Large intestine (tissue), 12 donors: ENCODE measurements at places on chromosomes 1 and 21. TPM values are rescaled to one million over a fixed set of nuclear protein-coding genes. Genes with fewer than 3 reads are reported as not detected.
A peak's percentile ranks its signal among the peaks of the same experiment; 100 is the strongest.

DNA sequence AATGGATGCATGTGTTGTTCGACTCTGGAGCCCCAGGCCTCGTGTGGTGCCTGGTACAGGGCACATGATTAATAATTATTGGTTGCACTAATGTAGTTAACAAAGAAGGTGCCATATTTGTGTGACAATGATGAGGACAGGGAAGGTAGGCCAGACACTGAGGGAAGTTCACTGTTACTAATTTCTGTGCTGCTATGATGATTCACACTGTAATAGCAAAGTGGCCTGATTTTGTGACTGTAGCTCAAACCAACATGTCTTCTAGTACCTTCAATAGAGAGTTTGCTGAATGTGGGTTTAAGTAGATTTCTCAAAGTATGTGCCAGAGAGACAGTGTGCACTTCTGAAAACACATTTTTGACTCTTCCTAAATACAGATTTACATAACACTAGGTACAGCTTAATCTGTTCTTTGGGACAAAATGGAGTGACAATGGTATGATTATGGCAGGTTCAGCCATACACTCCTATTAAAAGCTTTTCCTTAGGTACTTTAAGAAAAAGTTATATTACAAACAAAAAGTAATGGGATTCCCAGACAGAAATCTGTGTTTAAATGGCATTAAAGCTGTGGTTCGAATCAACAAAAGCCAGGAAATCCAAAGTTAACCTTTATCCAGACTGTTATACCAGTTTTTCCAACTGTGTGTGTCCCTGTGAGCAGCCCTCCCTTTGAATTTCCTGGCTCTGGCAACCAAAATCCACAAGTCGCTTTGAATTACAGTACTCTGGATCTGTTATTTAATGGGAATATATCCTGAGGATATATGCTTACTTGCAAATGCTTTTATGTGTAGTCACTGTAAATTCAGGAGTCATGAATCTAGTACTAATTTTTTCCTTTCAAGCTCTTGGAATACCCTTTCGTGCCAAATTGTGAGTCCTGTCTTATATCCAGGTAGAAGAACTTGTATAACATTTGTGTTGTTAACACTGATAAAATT, 277.1 kb upstream of the SGIP1 start:
- no peak for DNase-seq

GRCh38 chr21:17903029-17903806, 84.1 kb upstream of the C21orf91 start:
- no peak for DNase-seq

DNA sequence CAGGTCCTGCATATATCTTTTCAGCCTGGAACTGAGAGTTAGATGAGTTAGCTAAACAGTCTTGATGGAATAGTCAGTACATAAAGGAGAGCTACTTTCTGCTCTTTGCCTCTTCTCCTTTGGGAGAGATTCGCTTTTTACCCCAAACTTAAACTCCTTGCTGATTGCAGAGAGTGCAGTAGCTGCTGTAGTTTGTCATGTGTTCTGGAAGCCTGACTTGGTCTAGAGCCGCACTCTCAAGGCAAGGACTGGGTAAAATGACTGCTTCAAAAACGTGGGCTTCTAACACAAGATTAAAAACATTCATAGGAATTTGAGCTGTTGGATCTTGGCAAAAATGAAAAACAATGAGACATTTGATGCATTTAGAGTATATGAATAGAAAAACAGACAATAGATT, 351.6 kb downstream of the RYR2 start:
- no peak for DNase-seq

- no peak for DNase-seq
These were observed 7.1 kb downstream of the AMIGO1 start for GRCh38 chr1:109502364-109502851.

- DNase-seq: no peak
These were observed 618 bp downstream of the ETS2 start for GRCh38 chr21:38806153-38806941.

- peak; percentile 25 for DNase-seq
These were observed 182.3 kb downstream of the C1orf21 start for GRCh38 chr1:184569106-184569505.

DNA sequence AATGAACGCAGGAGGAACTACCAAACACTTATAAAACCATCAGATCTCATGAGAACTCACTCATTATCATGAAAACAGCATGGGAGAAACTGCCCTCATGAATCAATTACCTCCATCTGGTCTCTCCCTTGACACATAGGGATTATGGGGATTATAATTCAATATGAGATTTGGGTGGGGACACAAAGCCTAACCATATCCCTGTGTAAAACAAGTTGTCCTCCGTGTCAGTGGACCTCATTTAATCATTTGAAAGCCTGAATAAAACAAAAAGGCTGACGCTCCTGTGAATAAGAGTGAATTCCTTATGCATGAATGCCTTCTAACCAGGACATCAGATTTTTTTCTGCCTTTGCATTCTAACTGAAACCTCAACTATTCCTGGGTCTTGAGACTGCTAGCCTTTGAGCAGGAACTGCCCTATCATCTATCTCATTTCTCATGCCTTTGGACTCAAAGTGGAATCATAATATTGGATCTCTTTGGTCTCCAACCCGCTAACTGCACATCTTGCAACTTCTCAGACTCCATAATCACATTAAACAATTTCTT, 648.8 kb downstream of the ADGRL2 start:
- DNase-seq: no peak

DNA sequence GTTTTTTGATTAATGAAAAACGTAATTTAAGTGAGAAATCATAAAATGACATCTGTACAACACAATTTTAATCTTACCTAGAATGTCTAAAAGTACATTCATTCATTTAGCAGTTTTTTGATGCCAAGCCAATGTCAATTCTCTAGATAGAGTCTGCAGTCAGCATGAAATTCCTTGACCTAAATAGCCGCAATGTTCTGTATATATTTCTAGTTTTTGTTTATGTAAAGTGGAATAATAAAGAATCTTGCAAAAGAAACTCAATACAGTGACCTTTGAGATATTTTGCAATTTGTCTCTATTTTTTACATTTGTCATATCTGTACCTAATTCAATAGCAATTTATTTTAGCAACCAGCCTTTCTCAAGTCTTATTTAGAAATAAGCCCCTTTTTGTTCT, 176.0 kb downstream of the ATP6V1G3 start:
- no peak for DNase-seq

DNA sequence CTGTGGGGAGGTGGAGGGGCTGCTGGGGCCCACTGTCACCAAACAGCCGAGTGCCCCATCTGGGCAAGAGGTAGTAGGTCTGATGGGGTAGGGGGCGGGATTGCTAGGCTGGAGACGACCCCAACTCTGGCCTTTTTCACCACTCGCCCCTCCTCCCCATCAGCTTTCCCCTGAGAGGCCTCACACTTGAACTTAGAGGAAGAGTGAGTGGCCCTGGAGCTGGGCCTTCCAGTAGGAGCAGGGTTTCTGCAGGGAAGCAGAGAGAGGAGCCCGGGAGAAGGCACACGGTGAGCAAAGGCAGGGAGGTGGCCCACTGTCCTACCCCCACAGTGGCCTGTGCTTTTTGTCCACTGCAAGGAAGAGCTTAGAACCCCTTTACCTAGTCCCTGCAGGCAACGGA, 111.9 kb upstream of the WNT4 start:
- DNase-seq: no peak

DNA sequence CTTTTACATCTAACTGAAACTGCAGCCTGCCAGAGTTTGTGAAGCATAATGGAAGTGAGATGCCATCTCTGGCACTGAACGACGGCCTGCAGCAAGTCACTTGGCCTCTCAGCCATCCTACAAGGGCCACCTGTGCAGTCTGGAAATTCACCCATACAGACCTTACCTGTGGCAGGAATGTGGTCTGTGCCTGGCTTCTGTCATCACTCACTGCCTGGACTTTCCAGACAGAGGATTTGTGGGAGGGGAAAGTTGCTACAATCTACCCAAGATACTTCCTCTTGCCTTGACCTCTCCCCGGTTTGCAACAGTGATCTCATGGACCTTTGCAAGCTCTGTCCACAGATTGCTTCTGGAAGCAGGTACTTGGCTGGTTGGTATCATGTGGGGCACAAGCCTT, 58.4 kb upstream of the ATP1B1 start:
- DNase-seq: peak; percentile 54

DNA sequence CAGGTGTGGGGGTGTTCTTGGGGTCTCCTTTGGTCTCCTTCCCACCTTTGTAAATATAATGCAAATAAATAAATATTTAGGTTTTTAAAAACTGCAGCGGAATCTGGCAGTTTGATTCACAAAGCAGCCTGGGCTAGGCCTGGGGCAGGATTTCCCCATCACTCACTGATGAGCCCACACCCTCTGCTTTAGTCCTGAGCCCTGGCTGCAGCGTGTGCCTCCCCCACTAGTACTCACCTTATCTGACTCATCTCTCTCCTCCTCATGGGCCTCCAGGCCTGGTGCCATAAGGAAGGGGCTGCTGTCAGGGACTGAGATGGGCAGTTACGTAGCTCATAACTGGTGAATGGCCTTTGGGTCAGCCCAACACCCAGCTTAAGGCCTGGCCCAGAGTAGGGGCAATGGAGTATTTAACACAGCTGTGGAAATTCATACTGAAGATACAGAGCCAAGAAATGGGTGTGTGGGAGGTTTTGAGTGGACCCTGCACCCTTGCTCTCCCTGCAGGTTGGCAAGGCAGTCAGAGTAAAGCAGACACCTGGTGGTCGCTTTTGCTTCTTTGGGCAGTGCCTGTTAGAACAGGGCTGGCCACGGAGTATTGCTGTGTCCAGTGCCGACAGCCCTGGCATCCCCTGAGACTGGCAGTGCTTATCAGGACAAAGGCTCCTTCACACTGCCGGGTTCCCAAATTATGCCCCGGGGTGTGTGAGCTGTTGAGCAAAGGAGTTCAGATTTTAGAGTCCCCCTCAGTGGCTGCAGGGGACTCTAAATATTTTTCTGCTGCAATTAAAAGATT, 39.7 kb downstream of the AZIN2 start:
- DNase-seq: no peak

GRCh38 chr1:210025870-210026269, 87.9 kb downstream of the SYT14 start:
- DNase-seq: no peak

DNA sequence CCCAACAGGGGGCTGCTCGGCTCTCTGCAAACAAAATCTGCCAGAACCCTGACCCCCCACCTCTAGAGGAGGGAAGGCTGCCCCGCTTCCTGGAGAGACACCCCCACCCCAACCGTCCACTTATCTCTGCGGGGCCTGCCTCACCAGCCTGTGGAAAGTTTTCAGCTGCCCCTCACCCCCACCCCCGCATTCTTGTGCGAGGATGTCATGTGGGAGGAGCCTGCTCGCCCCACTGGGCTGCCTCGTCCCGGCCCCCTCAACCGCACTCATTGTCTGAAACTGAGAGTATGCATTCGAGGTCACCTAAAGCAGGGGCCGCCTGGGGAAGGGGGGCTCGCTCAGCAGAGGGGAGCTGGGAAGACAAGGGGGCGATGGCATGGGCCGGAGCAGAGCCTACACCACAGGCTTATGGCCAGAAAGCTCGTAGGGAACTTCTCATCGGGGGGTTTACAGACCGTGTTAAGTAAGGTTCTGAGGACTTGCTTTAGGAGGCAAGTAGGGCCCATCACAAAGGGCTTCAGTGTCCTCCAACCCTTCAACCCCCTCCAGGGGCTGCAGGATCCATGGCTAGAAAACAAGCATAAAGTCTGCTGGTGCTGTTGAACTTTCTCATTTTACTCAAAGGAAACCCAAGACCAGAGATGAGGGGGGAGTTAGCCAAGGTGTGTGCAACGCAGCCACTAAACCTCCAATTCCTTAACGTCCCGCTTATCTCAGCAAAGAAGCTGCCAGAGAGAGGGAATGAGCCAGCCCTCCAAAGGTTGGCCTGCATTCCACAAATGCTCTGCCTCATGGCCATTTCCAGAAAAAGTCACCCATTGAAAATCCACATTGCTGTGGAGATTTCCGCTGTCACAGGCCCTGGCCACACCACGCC, 9.4 kb downstream of the EPHA2 start:
- peak; percentile 76 for DNase-seq

The ADAMTSL4 gene
- polyA plus RNA-seq: 15.9 TPM

The TNFRSF8 gene
- 0.25 TPM for polyA plus RNA-seq

The SLAMF8 gene
- polyA plus RNA-seq: 4.5 TPM

The CFAP57 gene
- 0.25 TPM for polyA plus RNA-seq

The IL10 gene
- polyA plus RNA-seq: 0.91 TPM
